ENCODE measurements at places on chromosomes 12 and 14.

GRCh38 chr12:15851919-15852318 is 30.3 kb upstream of the STRAP start:
- DNase-seq: no peak

DNA sequence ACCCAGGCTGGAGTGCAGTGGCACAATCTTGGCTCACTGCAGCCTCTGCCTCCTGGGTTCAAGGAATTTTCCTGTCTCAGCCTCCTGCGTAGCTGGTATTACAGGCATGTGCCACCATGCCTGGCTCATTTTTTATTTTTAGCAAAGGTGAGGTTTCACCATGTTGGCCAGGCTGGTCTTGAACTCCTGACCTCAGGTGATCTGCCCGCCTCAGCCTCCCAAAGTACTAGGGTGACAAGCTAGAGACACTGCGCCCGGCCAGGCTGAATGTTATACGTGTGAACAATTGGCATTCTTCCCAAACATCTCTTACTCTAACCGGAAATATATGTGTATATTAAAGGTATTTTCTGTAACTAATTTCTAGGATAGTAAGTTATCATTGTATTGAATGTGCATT is 13.2 kb upstream of the LIMA1 start:
- no peak for DNase-seq

- DNase-seq: no peak
Observed at GRCh38 chr14:54682578-54682977, 115.7 kb downstream of the SAMD4A start.

- DNase-seq: no peak
Observed at GRCh38 chr14:64572386-64573104, 22.8 kb downstream of the PPP1R36 start.
